EH (cell line): ENCODE measurements at places on chromosomes 3 and 15.

DNA sequence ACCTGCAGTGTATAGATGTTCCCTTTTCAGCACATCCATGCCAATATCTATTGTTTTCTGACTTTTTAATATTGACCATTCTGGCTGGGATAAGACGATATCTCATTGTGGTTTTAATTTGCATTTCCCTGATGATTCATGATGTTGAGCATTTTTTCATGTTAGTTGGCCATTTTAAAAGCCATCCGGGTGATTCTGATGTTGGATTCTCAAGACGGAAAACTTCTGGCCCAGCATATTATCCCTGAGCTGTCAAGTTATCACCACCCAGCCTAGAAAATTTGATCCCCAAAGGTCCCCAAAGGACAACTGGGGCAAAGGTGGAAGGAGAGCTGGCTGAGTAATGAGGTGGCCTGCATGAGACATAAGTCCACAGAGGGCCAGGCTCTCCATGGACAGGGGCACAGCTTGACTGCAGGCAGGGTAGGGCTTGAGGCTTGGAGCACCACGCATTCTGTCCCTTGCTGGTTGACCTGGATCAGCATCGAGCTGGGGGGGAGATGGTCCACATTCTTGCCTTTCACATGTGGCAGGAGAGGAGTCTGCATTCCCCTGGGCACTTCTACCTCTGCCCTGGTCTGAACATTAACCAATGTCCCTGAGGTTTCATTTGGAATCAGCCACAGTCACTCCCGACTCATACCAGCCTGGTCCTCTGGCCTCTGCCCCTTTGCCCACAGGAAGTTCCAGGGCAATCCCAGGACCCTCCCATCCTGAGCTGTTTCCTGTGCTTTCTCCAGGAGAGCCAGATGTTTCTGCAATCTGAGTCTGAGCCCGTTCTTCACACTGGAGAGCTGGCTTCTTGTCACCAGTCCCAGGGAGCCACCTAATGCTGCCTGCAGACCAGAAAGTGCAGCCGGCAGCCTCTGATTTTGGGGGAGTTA is 69.2 kb downstream of the ISG20 start:
- DNase-seq = peak; percentile 51

- DNase-seq = peak; percentile 98
Observed at GRCh38 chr15:39171944-39172368, 408.9 kb upstream of the THBS1 start.

GRCh38 chr3:63872135-63872924 is 8.7 kb downstream of the ATXN7 start:
- peak; percentile 89 for DNase-seq

GRCh38 chr15:45428491-45428890 is 50.1 kb upstream of the GATM start:
- DNase-seq = no peak

GRCh38 chr3:138694287-138695007 is 85.9 kb downstream of the FAIM start:
- DNase-seq = peak; percentile 98

- DNase-seq = no peak
Observed at GRCh38 chr3:118955914-118956556, 78.6 kb downstream of the IGSF11 start.

- peak; percentile 70 for DNase-seq
Observed at GRCh38 chr15:90519688-90520087, 10.0 kb upstream of the CRTC3 start.

- DNase-seq = peak; percentile 52
Observed at GRCh38 chr3:58353722-58354553, 21.2 kb downstream of the PXK start.

DNA sequence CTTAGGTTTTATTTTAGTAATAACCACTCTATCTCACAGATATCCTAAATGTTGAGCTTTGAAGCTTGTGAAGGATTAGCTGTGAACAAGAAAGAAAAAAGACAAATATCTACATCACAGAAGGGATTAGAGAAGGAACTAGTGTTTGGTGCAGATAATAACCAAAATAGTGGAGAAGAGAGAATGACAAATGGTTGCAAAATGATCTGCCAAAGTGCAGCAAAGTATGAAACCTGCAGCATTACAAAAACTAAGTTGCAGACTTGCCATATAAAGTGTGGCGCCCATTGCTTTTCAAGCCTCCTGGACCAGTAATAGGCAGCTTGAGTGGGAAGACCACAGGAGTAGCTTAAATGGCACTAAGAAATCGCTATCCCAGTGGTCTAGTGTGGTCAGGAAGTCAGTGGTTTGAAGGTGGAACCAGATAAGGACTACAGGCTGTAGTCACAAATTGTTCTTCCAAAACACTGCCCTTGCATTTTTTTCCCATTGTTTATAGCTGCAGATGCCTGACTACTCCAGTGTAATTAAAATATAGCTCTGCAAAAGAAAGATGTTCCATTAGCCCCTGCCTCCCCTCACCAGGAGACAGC is 20.7 kb downstream of the TPM1 start:
- peak; percentile 50 for DNase-seq

DNA sequence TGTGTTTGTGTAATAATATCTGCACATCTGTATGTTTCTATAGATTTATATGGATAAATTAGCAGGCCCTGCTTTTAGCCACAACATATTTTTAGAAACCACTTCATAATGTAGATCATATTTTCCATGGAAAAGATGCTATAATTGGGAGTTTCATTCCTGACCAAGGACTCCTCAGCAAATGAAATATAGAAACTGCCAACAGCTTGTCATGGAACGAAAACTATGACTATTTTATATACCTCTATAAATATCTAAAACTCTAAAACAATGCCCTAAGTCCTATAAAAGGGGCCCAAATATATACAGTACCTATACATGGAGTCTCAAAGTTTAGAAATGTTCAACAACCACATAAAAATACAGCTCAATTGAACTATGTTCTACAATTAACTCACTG is 27.9 kb downstream of the EID1 start:
- no peak for DNase-seq

- DNase-seq = no peak
Observed at GRCh38 chr15:83854950-83855707, 201.2 kb downstream of the ADAMTSL3 start.

- peak; percentile 89 for DNase-seq
Observed at GRCh38 chr3:33664195-33664594, 53.9 kb downstream of the CLASP2 start.

GRCh38 chr3:59813148-59813538 is 763.3 kb upstream of the CFAP20DC start:
- no peak for DNase-seq

- DNase-seq = no peak
Observed at GRCh38 chr15:83971992-83972391, 263.6 kb upstream of the GOLGA6L4 start.

- peak; percentile 31 for DNase-seq
Observed at GRCh38 chr3:176950743-176951142, 246.5 kb downstream of the TBL1XR1 start.

DNA sequence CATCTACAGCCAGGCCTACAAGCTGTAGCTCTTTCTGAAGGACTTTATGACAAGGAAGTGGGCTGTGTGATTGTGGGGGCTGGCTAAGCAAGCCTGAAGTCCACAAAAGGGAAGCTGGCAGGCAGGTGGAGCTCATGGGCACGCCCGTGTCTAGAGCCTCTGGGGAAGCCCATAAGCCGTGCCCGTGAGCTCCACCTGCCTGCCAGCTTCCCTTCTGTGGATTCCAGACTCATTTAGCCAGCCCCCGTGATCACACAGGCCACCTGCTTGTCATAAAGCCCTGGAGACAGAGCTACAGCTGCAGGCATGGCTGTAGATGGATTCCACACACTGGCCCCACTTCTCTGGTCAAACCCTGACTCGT is 15.2 kb downstream of the EFCC1 start:
- DNase-seq = no peak

- peak; percentile 58 for DNase-seq
Observed at GRCh38 chr3:151282921-151283320, 4.6 kb upstream of the P2RY14 start.

DNA sequence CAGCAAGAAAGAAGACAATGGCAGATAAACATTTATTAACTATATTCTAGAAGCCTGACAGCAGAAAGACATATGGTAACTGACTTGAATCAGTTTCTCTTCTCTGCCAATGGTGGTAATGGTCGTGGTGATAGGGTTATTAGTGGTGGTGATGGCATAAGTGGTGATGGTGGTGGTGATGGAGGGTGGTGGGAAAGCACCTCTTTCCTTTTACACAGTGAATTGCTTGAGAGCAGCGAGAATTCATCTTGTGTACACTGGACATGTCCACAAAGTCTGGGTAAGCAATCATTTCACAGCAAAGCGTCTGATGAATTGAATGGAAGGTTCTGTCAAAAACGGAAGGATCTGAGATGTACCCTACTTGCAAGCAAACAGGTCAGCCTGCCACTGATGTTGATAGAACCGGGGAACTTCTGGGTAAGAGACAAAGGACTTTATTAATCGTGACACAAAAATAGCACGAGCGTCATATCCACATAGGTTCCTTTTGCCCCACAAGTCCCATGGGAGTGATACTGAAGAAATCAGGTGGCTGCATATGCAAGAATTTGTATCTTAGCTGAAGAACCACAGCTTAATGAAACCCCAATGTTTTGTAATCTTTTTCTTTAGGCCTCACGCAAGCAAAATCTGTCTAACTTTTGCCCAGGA is 23.5 kb upstream of the TBC1D5 start:
- DNase-seq = no peak

DNA sequence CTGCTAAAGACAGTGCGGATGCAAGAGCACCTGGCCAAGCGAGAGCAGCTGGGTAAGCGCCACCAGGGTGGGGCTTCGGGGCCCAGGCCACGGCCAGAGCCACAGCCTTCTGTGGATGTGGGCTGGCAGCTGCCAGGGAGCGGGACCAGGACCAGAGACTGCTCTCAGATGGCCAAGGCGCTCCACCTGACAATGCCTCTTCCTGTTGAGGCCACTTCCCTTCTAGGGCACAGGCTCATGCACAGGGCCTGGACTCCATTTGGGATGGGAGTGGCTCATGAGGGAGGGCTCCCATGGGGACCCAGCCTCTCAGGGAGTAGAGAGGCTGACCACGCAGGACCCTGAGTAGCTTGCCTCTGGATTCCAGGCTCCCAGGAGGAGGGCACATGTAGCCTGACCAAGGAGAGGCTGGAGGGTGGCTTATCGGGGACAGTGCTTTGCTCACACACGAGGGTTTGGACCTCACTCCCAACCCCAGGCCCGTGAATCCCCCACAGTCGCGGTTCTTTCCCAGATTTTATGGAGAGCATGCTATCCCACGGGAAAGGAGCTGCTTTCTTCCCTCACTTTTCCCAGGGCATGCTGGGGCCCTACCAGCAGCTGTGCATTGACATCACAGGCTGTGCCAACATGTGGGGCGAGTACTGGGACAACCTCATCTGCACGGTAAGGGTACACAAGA is 25.1 kb downstream of the ACAA1 start:
- DNase-seq = no peak

DNA sequence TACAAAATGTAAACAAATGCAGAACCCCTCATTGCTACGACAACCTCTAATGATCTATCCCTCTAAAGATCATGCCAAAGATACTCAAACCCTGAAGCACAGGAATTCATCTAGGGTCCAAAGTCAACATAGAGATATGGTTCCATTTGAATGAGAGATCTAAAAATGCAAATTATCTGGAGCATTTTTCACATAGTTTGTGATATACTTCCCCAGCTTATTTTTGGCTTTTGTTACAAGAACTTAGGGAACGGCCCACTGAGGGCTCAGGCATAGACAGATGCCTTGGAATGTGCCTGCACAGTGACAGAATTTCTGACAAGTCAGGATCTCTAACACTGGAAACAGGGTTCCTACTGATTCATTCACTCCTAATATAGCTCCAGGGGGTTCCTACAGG is 258.9 kb upstream of the THBS1 start:
- DNase-seq = peak; percentile 92
